NCI-H1105 treated with DMSO at 0.1 percent for 48 hours (cell line): ENCODE measurements at places on chromosomes 5 and 9.
A peak's percentile ranks its signal among the peaks of the same experiment; 100 is the strongest.

DNA sequence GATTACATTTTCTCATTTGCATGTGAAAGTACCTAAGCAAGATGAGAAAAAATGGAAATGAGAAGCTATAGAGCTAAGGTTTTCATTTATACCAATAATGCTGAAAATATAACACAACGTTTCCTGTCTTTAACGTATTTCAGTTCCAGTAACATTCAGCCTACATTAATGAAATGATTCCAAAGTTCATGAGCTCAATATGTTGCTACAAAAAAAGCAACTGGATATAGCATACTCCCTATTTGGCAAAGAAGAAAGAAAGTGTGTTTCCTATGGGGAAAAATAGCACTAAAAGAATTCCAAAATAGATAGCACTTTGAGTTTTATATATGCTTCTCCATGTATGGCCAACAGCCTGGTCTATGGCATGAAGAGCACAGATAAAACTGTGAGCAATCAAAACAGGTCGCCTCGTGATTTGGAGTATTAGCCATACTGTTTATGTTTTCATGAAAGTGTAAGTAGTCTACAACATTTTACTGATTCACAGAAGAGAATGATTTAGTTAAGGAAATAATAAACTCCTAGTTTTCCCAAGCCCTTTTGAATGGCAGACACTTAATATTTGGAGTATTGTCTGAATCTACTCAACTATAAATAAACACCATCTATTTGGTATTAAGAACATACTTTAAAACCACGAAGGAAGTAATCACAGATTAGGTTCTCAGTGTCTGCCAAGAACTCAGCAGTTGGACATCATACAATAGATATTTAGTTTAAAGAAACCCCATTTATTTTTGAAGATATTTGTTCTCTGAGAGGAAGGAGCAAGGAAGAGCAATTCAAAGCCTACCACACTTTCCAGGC, 258.7 kb upstream of the RASA1 start:
- DNase-seq: no peak

DNA sequence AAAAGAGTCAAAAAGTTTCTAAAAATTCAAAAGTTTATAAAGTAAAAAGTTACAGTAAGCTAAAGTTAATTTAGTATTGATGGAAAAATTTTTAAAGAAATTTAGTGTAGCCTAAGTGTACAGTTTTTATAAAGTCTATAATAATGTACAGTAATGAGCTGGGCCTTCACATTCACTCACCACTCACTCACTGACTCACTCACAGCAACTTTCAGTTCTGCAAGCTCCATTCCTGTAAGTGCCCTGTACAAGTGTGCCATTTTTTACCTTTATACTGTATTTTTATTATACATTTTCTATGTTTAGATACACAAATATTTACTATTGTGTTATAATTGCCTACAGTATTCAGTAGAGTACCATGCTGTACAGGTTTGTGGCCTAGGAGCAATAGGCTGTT, 239.5 kb upstream of the MAP3K1 start:
- no peak for DNase-seq

DNA sequence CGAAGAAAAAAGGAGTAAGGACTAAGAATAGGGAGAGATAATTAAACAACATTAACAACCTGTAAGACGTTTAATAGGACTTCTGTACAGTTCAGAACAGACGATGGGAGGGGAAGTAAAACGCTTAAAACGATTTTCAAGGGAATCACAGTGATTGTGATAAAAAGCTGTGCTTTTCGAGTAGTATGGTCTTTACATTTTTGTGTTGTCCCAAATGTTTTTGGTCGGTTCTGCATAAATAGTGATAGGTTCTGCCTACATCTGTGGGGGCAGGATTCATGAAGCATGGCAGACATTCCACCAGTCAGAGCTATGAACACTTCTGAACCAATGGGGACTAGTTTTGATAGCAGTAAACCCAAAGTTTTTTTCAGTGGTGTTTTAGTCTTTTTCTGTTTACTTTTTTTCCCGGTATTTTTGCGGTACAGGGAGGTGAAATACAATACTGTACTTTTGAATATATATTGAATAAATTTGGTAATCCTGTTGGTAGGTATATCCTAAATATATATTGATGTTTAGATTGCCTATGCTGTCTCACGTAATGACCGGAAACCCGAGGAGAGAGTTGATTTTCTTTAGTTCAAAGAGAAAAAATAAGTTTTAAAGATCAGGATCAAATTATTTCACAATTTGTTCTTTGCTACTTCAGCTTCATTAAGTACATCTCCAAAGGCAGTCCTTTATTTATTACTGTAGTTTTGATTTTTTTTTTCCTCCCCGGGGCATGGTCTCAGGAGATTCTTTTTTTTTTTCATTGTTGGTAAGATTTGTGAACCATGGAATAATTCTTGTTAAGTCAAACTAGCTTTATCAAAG, 1.3 kb downstream of the ERBIN start:
- no peak for DNase-seq

- no peak for DNase-seq
These were observed 12.4 kb downstream of the IL12B start for GRCh38 chr5:159317849-159318248.

DNA sequence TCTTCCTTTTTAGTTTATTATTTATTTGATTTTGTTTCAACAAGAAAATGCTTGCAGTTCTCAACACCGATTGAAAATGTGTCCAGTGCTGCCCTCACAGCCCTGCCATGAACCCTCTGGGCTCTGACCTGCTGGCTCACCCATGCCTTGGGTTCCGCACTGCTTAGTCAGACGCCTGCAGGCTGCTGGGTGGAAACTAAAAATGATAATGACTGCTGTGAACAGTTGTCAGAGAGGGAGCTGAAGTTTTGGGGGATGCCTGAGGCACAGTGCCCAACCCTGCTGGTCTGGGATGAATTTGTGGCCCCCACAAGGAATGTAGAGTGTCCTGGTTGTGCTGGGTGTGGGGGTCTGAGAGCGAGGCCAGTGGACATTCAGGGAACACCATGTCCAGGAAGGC, 22.2 kb upstream of the CFAP157 start:
- DNase-seq: no peak

GRCh38 chr9:131706608-131706970, 33.3 kb downstream of the RAPGEF1 start:
- no peak for DNase-seq

- no peak for DNase-seq
These were observed 66.0 kb downstream of the FER start for GRCh38 chr5:108813673-108814072.

- DNase-seq: no peak
These were observed 170.1 kb downstream of the GADD45G start for GRCh38 chr9:89774858-89775370.

GRCh38 chr5:13746026-13746425, 198.5 kb downstream of the DNAH5 start:
- no peak for DNase-seq

- DNase-seq: no peak
These were observed 44.2 kb downstream of the TLE4 start for GRCh38 chr9:79616013-79616412.

DNA sequence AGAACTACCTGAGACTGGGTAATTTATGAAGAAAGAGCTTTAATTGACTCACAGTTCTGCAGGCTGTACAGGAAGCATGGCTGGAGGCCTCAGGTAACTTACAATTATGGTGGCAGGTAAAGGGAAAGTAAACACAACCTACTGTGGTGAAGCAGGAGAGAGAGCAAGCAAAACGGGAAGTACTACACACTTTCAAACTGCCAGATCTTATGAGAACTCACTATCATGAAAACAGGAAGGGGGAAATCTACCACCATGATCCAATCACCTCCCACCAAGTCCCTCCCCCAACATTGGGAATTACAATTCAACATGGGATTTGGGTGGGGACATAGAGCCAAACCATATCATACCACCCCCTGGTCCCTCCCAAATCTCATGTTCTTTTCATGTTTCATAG, 58.7 kb upstream of the GPR151 start:
- no peak for DNase-seq

DNA sequence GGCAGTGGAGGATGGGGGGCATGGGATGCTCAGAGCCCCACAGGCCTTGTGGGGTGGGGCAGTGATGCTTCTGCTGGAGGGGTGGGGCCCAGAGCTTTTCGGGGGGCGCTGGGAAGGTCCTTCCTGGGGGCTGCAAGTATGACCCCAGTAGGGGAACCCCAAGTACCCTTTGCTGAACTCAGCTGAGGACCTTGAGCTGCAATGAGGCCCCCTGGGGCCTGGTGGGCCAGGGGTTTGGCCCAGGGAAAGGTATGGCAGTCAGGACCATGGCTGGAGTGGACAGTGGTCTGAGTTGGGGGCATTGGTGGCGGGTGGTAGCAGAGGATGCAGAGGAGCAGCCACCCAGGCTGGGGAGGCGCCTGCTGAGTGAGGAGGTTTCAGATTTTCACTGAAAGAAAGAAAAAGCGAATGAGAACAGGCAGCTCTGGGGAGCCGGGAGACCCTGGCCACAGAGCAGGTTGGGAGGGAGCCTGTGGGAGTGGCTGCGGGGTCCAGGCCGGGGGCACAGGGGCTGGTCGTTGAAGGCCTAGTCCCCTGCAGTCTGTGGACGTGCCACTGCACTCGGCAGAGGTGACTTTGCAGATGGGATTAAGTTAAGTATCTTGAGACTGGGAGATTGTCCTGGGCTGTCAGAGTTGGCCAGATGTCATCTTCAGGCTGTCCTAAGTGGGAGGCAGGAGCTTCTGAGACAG, 19.2 kb downstream of the WNK2 start:
- DNase-seq: no peak

DNA sequence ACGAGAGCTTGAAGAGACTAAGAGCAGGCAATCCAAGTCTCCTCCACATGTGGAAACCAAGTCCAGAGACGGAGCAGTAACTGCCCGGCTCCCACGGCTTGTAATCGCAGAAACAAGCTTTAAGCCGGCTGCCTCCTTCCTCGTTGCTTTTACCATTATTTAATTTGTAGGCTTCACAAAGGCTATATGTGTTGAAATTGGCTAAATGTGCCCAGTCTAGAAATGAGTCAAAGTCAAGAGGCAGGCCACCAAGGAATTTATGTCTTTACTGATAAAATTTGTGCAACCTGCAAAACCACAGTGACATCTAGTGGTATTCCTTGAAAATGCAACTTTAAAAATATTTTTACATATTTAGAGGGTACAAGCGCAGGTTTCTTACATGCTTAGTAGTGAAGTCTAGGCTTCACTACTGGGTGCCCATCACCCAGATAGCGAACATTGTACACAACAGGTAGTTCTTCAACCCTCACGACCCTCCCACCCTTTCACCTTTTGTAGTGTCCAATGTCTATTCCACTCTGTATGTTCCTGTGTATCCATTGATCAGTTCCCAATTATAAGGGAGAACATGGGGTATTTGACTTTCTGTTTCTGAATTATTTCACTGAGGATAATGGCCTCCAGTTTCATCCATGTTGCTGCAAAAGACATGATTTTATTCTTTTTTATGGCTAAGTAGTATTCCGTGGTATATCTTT, 33.5 kb upstream of the EBF1 start:
- peak; percentile 10 for DNase-seq

- no peak for DNase-seq
These were observed 1181.0 kb upstream of the DMAC1 start for GRCh38 chr9:8980496-8981013.

DNA sequence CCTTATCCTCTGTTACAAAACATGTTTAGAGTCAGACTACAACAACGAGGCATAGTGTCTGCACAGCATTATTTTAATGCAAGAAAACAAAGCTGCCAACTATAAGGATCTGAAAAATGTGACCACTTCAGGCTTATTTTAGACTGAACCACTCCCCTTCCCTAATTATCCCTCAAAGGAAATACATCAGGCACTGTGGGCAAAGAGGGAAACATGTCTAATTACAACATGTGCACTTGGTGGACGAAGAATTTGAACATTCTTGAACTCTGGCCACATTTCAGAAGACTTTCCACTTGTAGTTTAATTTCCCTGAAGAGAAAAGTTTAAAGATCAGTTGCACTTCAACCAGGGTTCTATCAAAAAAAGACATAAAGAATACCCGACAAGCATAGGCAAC, 3.8 kb downstream of the MTMR12 start:
- DNase-seq: no peak

GRCh38 chr5:127997201-127997704, 86.3 kb upstream of the SLC12A2 start:
- no peak for DNase-seq

- no peak for DNase-seq
These were observed 276.0 kb downstream of the ENC1 start for GRCh38 chr5:74364507-74364906.

GRCh38 chr5:56335212-56335611, 102.1 kb upstream of the ANKRD55 start:
- DNase-seq: no peak

DNA sequence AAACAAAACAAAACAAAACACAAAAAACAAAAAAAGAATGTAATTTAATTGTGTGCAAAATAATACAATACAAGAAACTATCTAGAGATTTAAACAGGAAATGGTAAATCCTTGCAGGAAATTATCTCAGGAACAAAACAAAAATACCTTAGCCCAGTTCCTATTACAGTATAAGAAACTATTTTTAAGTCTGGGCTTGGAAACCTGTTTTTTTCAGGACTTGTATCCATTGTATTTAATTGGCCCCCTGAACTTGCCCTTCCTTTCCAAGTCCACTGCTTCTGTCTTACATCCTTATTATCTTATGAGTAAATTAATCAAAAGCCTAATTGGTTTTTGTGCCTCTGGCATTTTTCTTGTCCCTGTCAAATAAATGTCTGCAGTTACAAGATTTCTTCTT, 48.5 kb downstream of the ST8SIA4 start:
- DNase-seq: no peak

DNA sequence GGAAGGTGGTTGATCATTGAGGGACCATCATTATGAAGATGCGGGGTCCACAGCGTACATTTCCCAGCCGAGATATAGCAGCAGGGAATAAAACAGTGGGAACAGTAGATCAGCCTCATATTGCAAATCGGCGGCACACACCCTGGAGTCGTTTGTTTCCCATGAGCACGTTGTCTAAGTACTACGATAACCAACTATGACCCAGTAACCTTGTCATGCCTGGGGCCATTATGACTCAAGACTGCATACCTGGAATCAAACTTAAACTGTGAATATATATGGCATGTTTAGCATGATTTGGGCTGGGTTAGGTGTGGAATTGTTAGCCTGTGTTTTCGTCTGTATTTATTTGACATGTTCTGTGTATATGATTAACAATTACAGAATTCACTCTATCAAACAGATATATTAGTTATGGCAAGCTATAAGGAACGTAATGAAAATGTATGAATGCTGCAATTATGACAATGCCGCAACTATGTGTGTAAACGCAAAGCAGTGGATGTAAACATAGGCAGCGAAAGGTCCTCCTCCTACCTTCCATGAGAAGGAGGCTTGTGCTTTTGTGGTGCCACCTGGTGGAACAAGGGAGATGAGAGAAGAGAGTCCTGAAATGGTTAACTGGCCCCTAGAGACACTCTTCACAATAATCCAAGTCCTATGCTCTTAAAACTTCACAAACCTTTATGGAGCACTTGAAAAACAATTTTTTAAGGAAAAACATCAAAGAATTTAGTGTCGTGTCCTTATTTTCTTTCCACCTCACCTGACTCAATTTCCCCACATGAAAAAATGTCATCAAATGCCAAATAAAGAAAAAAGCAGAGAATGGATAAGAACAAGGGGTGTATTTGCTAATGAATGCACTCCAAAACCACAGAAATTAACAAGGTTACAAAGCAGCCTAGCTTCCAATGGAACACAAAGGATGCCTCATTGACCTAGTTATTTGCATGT, 47.1 kb downstream of the SEMA5A start:
- no peak for DNase-seq
